ENCODE measurements at places on chromosomes 5 and 9. TPM values are rescaled to one million over a fixed set of nuclear protein-coding genes. Genes with fewer than 3 reads are reported as not detected.

CANX gene
- 255 TPM for total RNA-seq

- no peaks in the 10 kb centered on the region for H3K27me3 ChIP-seq
- no peak for DNase-seq
- H3K4me3 ChIP-seq = no peak overlapping the region
- H3K36me3 ChIP-seq = no peaks in the 10 kb centered on the region
- H3K27ac ChIP-seq = no peak overlapping the region
- H3K4me1 ChIP-seq = no peaks in the 10 kb centered on the region
These were observed 63.8 kb upstream of the ORM1 start for GRCh38 chr9:114258866-114259797.

- peaks cover 16% of the 10 kb centered on the region for H3K27me3 ChIP-seq
- H3K27ac ChIP-seq = no peak overlapping the region
- H3K4me3 ChIP-seq = no peak overlapping the region
- H3K4me1 ChIP-seq = peaks cover 5% of the 10 kb centered on the region
- DNase-seq = no peak
These were observed 6.3 kb downstream of the MYO10 start for GRCh38 chr5:16929831-16930230.

GRCh38 chr5:15499528-15500324 is at the start of gene FBXL7:
TSS of gene FBXL7 (plus strand) at chr5:15500180.
- no peak within 1 kb of the TSS for H3K27ac ChIP-seq
- H3K36me3 ChIP-seq = no peaks in the 10 kb centered on the region
- no peak within 1 kb of the TSS for H3K4me3 ChIP-seq
- no peaks in the 10 kb centered on the region for H3K4me1 ChIP-seq
